ENCODE measurements at places on chromosomes 2 and 18. TPM values are rescaled to one million over a fixed set of nuclear protein-coding genes. Genes with fewer than 3 reads are reported as not detected.

ALPI gene
- polyA plus RNA-seq = not detected

NOSTRIN gene
- polyA plus RNA-seq = 10.6 TPM

NAT8 gene
- polyA plus RNA-seq = not detected

UGT1A5 gene
- not detected for polyA plus RNA-seq

ARHGAP15 gene
- 3.9 TPM for polyA plus RNA-seq

CPS1 gene
- polyA plus RNA-seq = 0.98 TPM

SULT1C2 gene
- 0.15 TPM for polyA plus RNA-seq

TUBA4B gene
- not detected for polyA plus RNA-seq

MPV17 gene
- 89.2 TPM for polyA plus RNA-seq

PTPN18 gene
- 42.4 TPM for polyA plus RNA-seq

IL36G gene
- polyA plus RNA-seq = not detected
